ENCODE measurements at places on chromosomes 5 and 9. TPM values are rescaled to one million over a fixed set of nuclear protein-coding genes. Genes with fewer than 3 reads are reported as not detected.

The KIF27 gene
- 8.7 TPM for total RNA-seq

GRCh38 chr5:41790038-41790776 is 80.0 kb downstream of the OXCT1 start:
- DNase-seq = no peak
- H3K27me3 ChIP-seq = no peaks in the 10 kb centered on the region

GRCh38 chr9:134386951-134387831 is 60.9 kb downstream of the RXRA start:
- H3K27ac ChIP-seq = no peak overlapping the region
- no peaks in the 10 kb centered on the region for H3K27me3 ChIP-seq
- no peak overlapping the region for H3K4me3 ChIP-seq
- H3K4me1 ChIP-seq = peaks cover 50% of the 10 kb centered on the region
- no peaks in the 10 kb centered on the region for H3K36me3 ChIP-seq
- DNase-seq = no peak

- no peak for DNase-seq
- H3K36me3 ChIP-seq = no peaks in the 10 kb centered on the region
- no peaks in the 10 kb centered on the region for H3K27me3 ChIP-seq
- no peak overlapping the region for H3K4me3 ChIP-seq
These were observed 139.7 kb upstream of the PCA3 start for GRCh38 chr9:76624391-76625048.

- no peak overlapping the region for H3K4me3 ChIP-seq
- H3K27ac ChIP-seq = no peak overlapping the region
- DNase-seq = no peak
These were observed 25.8 kb upstream of the LECT2 start for GRCh38 chr5:135980620-135981019.

GRCh38 chr9:265209-265870 is 50.7 kb downstream of the DOCK8 start:
- no peaks in the 10 kb centered on the region for H3K36me3 ChIP-seq
- H3K27ac ChIP-seq = no peak overlapping the region
- H3K4me1 ChIP-seq = no peaks in the 10 kb centered on the region
- DNase-seq = no peak
- H3K4me3 ChIP-seq = no peak overlapping the region

- H3K4me3 ChIP-seq = no peak overlapping the region
- H3K27me3 ChIP-seq = no peaks in the 10 kb centered on the region
- no peak overlapping the region for H3K27ac ChIP-seq
These were observed 122.3 kb downstream of the GNAQ start for GRCh38 chr9:77909306-77909705.

The CARTPT gene
- not detected for total RNA-seq

The C5orf58 gene
- total RNA-seq = not detected

DNA sequence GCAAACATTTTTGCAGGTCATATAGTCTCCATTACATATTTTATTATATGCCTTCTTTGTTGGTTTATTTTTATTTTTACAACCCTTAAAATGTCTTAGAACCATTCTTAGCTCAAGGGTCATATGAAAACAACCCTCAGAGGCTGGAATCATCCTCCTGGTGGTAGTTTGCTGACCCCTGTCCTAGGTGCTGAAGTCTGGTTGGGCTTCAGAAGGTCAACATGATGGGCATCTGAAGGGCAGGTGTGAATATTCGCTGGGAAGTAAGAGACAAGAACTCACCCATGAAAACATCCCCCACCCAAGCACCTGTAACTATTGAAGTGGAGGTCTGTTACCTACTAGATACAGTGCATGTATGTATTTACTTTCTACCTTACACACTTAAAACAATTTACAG is 75.4 kb downstream of the OSMR start:
- H3K4me3 ChIP-seq = no peak overlapping the region
- peaks cover 9% of the 10 kb centered on the region for H3K36me3 ChIP-seq
- H3K4me1 ChIP-seq = no peaks in the 10 kb centered on the region
- no peaks in the 10 kb centered on the region for H3K27me3 ChIP-seq
- DNase-seq = peak; percentile 25

DNA sequence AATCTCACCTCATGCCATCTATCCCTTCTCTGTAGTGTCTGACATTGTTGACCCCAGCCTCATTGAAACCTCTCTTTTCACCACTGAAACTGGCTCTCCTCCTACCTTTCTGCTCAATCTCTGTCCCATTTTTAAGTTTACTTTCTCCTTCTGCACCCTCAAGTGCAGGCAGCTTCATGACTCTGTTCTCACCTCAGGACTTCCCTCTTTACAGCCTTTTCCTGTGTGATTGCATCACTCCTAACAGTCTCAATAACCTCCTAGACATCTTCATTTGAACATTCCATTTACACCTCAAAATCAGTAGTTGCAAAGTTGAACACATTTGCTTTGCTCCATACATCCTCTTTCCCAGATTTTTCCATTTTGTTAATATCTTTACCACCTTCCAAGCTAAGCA is 172.1 kb downstream of the RASEF start:
- H3K27me3 ChIP-seq = no peaks in the 10 kb centered on the region
- no peaks in the 10 kb centered on the region for H3K36me3 ChIP-seq
- no peak for DNase-seq
- peaks cover 2% of the 10 kb centered on the region for H3K4me1 ChIP-seq
- H3K4me3 ChIP-seq = no peak overlapping the region

- no peak overlapping the region for H3K4me3 ChIP-seq
- DNase-seq = no peak
- no peak overlapping the region for H3K27ac ChIP-seq
- H3K4me1 ChIP-seq = no peaks in the 10 kb centered on the region
- no peaks in the 10 kb centered on the region for H3K27me3 ChIP-seq
These were observed 29.9 kb upstream of the HMHB1 start for GRCh38 chr5:143781993-143782520.

GRCh38 chr9:107933097-107933496 is 443.5 kb upstream of the KLF4 start:
- no peaks in the 10 kb centered on the region for H3K4me1 ChIP-seq
- H3K4me3 ChIP-seq = no peak overlapping the region
- no peaks in the 10 kb centered on the region for H3K36me3 ChIP-seq
- no peak for DNase-seq
- H3K27me3 ChIP-seq = no peaks in the 10 kb centered on the region

DNA sequence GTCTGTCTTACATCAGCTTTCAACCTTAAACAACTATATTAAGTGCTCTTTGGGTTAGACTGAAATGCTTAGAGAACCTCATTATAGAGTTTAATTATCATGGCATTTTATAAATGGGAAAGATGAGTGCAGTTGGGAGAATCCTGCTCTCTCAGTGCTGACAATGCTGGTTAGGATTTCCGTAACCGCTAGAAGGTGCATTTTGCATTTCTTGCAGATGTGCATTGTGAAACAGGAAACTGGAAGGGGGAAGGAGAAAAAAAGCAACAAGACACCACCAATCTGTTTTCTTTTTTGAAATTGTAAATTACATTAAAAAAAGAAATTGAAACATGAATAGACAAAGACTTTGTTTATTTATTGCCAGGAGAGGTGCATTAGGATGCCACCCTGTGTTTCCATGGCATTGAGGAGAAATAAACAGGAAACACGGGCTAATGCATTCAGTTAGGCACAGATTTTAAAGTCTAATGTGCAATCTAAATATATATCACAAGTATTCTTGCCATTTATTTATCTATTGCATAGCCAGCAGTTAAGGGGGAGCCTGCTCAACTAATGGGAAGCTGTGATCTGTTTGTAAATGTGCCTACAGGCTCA is 478.9 kb downstream of the PSAT1 start:
- no peak overlapping the region for H3K27ac ChIP-seq
- no peak for DNase-seq
- no peaks in the 10 kb centered on the region for H3K4me1 ChIP-seq
- no peak overlapping the region for H3K4me3 ChIP-seq

The PKN3 gene
- 14.7 TPM for total RNA-seq

DNA sequence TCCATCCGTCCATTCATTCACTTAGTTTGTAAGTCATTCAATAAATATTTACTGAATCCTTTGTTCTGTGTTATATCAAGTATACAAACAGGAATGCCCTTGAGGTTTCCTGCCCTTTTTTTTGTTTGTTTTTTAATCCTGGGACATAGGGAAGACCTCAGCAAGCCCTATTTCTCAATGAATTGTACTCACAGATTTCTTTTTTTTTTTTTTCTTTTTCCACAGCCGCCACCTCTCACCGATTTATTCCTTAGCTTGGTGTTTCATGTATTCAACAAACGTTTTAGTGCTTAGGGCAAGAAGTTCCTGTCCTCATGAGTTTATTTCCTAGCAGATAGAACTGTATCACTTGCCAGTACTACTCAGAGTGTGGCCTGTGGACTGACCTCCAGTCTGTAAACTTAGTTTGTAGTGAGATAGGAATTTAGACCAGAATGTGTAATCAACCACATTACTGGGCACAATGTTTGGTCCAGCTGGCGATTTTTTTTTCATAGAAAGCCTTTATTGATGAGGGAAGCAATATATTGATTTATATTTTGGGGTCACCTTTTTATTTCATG is 35.4 kb upstream of the C5orf47 start:
- H3K36me3 ChIP-seq = peaks cover 35% of the 10 kb centered on the region
- no peak for DNase-seq

DNA sequence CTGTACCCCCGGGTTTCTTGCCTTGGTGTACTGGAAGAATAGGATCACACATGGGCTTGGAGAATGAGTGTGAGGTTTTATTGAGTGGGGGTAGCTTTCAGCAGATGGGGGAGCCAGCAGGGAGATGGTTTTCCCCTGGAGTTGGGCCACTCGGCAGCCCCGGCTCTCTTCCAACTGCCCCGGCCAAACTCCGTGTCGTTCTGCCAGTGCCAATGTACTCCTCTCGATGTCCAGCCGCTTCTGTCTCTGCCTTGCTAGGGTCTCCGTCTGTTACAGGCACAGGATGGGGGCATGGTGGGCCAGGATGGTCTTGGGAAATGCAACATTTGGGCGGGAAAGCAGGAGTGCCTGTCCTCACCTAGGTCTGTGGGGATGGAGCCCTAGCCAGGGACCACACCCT is 7.6 kb upstream of the PLPP6 start:
- no peaks in the 10 kb centered on the region for H3K36me3 ChIP-seq
- H3K4me3 ChIP-seq = no peak overlapping the region
- DNase-seq = peak; percentile 38
- no peak overlapping the region for H3K27ac ChIP-seq

The NPR2 gene
- 17.0 TPM for total RNA-seq

GRCh38 chr9:126851286-126851880 is 9.1 kb upstream of the ZBTB34 start:
- H3K4me3 ChIP-seq = no peak overlapping the region
- no peaks in the 10 kb centered on the region for H3K36me3 ChIP-seq
- H3K27ac ChIP-seq = no peak overlapping the region
- H3K27me3 ChIP-seq = no peaks in the 10 kb centered on the region

The FOXD4L6 gene
- total RNA-seq = not detected

- H3K4me1 ChIP-seq = no peaks in the 10 kb centered on the region
- no peak for DNase-seq
- H3K27ac ChIP-seq = no peak overlapping the region
These were observed 290.5 kb upstream of the RASA1 start for GRCh38 chr5:86977190-86977589.
